ENCODE measurements at places on chromosomes 7 and 10.

DNA sequence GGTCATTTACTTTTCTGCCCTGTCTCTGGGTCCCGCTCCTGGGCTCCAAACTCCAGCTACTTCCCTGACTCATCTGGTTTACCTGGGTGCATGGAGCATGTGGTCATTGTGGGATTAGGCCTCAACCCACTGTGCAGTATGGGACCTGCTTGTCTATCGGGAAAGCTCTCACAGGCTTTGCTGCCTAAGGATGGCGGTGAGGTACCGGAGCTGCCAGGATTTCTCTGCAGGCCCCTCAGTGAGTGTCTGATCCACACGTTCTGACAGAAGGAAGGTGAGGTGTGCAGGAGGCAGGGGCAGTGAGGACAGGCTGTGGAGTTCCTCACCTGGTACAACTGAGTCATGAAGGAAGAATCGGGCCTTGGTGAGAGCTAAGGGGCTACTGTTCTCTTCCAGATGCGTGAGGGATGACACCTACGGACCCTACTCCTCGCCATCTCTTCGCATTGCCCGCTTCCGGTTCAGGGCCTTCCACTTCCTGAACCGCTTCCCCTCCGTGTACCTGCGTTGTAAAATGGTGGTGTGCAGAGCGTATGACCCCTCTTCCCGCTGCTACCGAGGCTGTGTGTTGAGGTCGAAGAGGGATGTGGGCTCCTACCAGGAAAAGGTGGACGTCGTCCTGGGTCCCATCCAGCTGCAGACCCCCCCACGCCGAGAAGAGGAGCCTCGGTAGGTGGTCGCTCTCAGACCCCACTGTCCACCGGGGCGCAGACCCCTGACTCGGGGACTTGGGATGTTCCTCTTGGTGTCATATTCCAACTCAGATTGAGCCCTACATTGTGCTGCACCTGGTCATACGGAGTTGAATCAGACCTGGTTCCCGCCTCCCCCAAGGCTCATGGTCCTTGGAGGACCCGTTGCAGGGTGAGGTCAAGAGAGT lies 56.7 kb downstream of the C10orf120 start:
- no peak for DNase-seq

- DNase-seq = peak; percentile 8
Observed at GRCh38 chr10:21732067-21732772, 198.2 kb downstream of the MLLT10 start.

GRCh38 chr10:123993534-123994416 lies 99.6 kb downstream of the CHST15 start:
- no peak for DNase-seq

- DNase-seq = no peak
Observed at GRCh38 chr10:71538608-71539260, 142.0 kb downstream of the CDH23 start.

DNA sequence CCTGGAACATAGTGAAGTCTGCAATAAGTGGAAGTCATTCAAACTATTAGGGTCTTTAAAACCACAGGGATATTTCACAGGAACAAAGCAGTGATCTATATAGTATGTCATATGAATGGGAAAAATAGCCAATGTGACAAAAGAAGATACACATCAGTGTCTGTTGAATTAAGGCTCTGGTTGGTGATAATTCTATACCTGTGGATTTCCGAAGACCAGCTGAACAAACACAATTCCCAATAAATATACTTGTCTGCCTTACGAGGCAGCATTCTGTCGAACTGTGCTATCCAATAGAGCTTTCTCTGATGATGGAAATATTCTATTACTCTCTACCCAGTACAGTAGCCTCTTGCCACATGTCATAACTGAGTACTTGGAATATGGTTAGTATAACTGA lies 55.9 kb upstream of the CAV2 start:
- DNase-seq = no peak

GRCh38 chr10:129932751-129933433 lies 31.2 kb downstream of the EBF3 start:
- DNase-seq = no peak

- DNase-seq = no peak
Observed at GRCh38 chr7:141949911-141950310, 3.1 kb upstream of the CLEC5A start.

DNA sequence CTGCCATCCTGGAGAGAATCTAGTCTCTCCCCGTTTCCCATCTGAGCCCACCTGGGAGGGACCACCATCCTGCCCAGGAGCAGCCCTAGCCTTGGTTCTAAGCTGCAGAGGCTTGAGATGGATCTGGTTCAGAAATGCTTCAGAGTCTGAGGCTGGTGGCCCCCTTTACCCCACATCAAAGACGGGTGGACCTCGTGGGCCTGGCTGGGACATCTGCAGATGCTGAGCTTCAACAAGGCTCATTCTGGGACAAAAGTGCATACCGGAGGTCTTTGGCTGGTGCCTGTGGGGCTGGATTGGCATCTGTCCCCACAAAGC lies 4.9 kb upstream of the IRF5 start:
- no peak for DNase-seq

- no peak for DNase-seq
Observed at GRCh38 chr10:69901628-69902505, 100.2 kb downstream of the COL13A1 start.

- DNase-seq = no peak
Observed at GRCh38 chr7:18753972-18754610, 258.5 kb downstream of the HDAC9 start.

GRCh38 chr10:119829429-119829828 lies 43.2 kb downstream of the MCMBP start:
- DNase-seq = no peak

DNA sequence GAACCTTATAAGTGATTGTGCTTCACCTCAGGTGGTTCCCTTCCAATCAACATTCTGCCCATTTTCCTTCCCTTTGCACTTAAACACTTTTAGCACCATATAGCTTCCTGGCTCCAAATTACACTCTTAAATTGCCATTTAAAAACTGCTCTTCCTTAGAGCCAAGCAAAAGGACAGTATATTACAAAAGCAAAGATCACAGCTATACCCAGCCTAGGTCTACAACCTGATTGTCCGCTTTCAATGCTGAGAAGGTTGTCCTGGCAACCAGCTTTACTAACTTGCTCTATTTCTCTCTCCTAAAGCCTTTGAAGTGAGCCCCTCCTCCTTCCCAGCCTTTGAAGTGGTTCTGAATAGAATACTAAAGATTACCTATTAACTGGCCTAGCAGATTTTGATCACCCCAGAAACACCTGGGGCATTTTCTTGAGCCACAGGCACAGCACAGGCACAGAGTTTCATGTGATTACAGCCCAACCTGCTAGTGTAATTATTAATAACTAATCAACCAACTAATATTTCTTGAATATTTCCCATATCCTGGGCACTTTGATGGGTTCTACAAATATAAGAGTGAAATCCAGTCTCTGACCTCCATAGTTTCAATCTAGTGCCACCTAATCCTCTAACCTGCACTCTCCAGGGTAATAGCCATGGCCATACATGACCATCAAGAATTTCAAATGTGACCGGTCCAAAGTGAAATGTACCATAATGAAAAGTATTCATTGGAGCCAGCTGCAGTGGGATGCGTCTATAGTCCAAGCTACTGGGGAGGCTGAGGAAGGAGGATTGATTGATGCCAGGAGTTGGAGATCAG lies 63.6 kb upstream of the TRIM24 start:
- no peak for DNase-seq

DNA sequence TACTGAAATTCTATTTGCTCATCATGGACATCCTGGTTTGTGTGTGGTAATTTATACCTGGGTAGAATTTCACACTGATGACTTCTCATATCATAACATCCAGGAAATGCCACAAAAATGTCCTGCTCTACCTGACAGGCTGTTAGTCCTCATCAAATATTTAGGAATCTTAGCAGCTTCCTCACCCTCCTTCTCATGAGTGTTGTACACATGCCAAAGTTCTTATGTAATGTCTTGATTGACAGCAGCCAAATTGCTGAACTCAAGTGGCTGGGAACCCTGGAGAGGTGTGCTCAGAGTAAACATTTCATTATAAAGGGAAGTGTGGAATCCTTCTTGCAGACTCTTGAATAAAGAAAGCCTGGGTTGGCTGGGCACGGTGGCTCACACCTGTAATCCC lies 8.9 kb downstream of the EEPD1 start:
- no peak for DNase-seq

DNA sequence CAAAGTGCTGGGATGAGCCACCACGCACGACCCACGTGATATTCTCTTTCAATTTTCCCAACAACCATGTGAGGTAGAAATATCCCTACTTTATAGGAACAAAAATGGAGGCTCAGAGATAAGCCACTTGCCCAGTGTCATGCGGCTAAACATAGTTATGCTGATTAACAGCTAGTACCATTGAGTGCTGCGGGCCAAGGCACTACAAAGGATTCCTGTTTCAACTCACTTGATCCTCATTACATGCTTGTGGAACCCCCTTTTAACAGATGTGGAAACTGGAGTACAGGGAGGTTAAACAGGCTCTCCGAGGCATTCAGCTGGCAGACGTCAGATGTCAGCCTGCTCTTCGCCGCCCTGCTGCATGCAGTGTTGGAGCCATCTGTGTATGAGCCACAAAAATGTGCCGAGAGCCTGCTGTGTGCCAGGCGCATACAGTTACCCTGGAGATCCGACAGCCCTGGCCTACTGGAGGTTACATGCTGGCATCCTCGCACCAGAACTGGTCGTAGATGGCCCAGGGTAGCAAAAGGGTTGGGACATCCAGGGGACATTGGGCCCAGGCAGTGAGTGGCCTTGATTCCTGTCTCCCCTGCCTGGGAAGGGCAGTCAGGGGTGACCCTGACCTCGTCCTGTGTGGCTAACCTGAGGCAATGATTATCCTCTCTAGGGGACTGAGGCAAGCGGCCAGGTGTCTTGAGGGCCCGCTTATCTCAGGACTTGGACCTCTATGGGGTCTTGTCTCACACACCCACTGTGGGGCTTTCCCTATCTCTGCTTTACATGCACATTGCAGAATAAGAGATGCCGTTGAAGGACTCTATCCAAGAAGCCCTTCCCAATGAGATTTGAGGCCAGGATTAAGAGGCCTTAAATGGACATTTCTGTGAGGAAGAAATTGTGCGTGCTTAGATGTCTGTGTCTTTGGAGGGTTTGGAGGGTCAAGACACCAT lies 18.5 kb upstream of the SRGN start:
- DNase-seq = no peak

DNA sequence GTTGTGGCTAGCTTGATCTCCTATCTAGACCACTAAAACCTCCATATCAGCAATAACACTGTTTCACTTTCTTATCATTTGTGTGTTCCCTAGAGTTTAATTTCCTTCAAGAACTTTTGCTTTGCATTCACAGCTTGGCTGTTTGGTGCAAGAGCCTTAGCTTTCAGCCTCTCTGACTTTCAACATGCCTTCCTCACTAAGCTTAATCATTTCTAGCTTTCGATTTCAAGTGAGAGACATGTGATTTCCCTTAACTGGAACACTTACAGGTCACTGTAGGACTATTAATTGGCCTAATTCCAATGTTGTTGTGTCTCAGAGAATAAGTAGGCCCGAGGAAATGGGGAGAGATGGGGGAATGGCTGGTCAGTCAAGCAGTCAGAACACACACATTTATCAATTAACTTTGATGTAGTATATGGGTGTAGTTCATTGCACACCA lies 10.6 kb upstream of the BPGM start:
- no peak for DNase-seq

- DNase-seq = no peak
Observed at GRCh38 chr7:46195934-46196333, 274.9 kb upstream of the IGFBP3 start.

DNA sequence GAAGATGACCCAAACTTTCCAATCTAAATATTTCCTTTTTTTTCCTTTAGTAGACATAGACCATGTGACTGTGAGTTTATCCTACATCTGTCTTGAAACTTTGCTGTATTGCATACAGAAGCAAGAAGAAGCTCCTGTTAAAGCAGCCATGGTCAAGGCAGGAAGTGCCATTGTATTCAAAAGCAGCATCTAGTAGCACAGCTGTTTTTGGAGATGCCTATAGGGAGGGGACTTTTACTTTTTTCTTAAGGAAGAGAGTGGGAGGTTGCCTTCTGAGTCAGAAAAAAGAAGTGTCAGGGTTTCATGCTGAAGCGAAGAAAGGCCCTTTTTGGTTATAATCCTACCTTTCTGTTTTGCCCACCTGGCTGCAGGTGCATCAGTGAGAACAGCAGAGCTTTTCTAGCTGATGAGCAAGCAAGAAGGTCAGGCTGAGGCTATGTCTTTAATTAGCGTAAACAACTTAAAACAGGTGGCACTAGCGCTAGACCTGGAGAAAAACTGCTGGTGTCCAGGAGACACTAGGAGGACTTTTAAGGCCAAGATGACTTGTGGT lies 234.1 kb upstream of the AGK start:
- DNase-seq = no peak

GRCh38 chr10:90179696-90180407 lies 478.5 kb downstream of the KIF20B start:
- no peak for DNase-seq

GRCh38 chr7:6553448-6554044 lies 2.3 kb upstream of the GRID2IP start:
- no peak for DNase-seq

DNA sequence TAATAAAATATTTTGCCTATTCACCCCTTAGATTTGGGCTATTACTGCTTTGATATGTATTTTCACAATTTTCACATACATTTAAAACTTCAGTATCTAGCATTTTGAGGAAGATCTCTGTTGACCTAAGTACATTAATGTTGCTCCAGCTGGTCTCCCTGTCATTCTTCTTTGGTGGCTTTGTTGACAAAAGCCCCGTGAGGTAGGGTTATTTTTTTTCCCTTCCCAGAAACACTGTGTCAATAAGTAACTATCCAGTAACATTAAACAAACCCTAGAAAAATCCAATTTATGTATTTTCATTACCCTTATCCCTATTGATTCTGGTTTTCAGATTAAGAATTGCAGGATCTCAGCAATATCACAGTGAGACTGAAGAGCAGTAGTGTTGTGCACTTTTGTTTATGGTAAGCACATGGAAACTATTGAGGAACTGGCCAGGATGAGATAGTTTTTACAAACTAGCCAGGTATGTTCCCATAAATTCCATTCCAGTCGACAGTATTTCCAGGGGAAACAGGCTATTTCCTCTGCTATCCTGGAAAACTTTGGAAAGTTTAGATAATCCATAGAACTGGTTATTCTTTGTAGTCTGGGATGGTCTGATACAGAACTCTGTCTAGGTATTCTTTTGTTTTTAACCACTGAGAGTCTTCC lies 198.2 kb downstream of the PON1 start:
- DNase-seq = no peak

- DNase-seq = no peak
Observed at GRCh38 chr10:131437556-131438475, 126.3 kb upstream of the TCERG1L start.

GRCh38 chr7:106071356-106071998 lies 40.6 kb downstream of the SYPL1 start:
- DNase-seq = no peak

GRCh38 chr7:26699766-26700165 lies 164.6 kb downstream of the SKAP2 start:
- DNase-seq = no peak

Data from activated T-helper 9 cell treated with anti-CD3 and anti-CD28 coated beads, Interleukin-2, amount 50 U/mL, for 16 hours (primary cell).